ENCODE measurements at places on chromosomes 3 and 15. TPM values are rescaled to one million over a fixed set of nuclear protein-coding genes. Genes with fewer than 3 reads are reported as not detected.
A peak's percentile ranks its signal among the peaks of the same experiment; 100 is the strongest.

ERICH6 gene
- not detected for total RNA-seq

P2RY1 gene
- 1.2 TPM for total RNA-seq

PLA2G4D gene
- not detected for total RNA-seq

EPHB1 gene
- total RNA-seq = 2.1 TPM

INSYN1 gene
- total RNA-seq = 0.05 TPM

- H3K4me1 ChIP-seq = no peaks in the 10 kb centered on the region
- no peaks in the 10 kb centered on the region for H3K36me3 ChIP-seq
- no peak overlapping the region for H3K27ac ChIP-seq
- H3K27me3 ChIP-seq = no peaks in the 10 kb centered on the region
These were observed 33.4 kb downstream of the OSBPL10 start for GRCh38 chr3:31947671-31948091.

- H3K4me3 ChIP-seq = no peak overlapping the region
- no peaks in the 10 kb centered on the region for H3K36me3 ChIP-seq
- DNase-seq = peak; percentile 43
- H3K4me1 ChIP-seq = no peaks in the 10 kb centered on the region
These were observed 11.3 kb upstream of the RPL39L start for GRCh38 chr3:187150599-187150998.

DNA sequence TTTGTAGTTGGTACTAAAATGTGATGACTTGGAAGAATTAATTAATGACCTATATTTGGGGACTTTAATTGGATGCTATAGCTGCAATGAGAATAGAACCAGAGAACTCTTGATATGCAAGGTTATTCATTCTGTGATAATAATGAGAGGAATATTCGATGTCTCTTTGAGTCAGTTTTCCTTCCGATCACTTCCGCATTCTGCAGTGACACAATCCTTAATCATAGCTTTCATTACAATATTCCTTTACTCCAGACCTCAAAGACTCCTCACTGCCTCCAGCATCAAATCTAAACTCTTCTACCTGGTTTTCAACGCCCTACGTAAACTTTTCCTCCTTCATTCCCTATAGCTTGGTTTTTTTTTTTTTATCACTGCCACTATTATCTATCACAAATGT is 21.6 kb downstream of the B3GNT5 start:
- H3K27me3 ChIP-seq = no peaks in the 10 kb centered on the region
- H3K27ac ChIP-seq = no peak overlapping the region
- peaks cover 10% of the 10 kb centered on the region for H3K36me3 ChIP-seq
- no peak for DNase-seq

GRCh38 chr3:117519776-117520175 is 810.2 kb downstream of the TUSC7 start:
- H3K4me3 ChIP-seq = no peak overlapping the region
- H3K36me3 ChIP-seq = no peaks in the 10 kb centered on the region
- 0 out of 2 replicates have a peak, but pooled peaks cover 2% of the 10 kb centered on the region for H3K4me1 ChIP-seq
- no peak overlapping the region for H3K27ac ChIP-seq
- 0 out of 2 replicates have a peak, but pooled peaks cover 6% of the 10 kb centered on the region for H3K27me3 ChIP-seq
- DNase-seq = no peak

DNA sequence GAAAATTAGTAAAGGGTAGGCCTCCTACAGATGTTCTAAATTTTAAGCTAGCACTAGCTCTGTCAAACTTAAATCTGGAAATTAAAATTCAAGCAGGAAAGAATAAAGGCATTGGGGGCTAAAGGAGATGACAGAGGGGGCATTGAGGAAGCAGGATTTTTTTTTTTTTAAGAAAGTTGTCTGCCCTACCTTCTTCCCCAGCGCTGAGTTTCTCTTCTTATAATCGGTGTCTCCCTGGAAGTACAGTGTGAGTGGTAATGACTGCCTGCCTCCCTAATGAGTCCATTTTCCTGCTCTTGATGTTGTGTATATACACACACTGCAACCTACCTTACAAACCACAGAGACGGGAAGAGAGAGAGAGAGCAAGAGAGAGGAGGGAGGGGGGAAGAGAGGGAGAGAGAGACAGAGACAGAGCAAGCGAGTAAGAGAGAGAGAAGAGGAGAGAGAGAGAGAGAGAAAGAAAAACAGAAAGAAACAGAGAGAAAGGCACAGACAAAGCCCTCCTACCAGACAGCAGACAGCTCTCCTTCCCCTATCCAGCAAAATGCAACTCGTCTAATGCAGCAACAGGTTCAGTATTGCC is 47.0 kb downstream of the ZBTB20 start:
- peak overlapping the region; percentile 46 for H3K27ac ChIP-seq
- DNase-seq = peak; percentile 81
- H3K36me3 ChIP-seq = no peaks in the 10 kb centered on the region
- H3K27me3 ChIP-seq = no peaks in the 10 kb centered on the region
- peaks cover 4% of the 10 kb centered on the region for H3K4me1 ChIP-seq

DNA sequence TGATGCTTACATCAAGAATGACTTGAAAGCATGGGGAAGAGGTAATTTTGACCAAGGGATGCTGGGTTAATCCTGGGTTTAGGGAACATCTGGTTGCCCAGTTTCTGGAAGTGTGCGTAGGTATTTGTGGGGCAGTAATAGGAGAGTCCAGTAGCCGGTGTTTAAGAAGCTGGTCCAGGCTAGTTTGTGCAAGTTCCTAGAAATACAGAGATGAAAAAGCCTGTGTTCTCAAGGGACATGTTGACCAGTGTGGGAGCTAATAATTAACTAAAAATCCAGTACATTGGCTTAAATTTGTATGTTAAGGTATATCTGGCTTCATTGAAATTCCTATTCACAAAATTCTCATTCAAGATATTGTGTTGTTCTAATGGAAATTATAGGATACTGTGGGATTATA is 51.2 kb downstream of the UBE2E2 start:
- H3K4me1 ChIP-seq = no peaks in the 10 kb centered on the region
- H3K4me3 ChIP-seq = no peak overlapping the region
- DNase-seq = no peak
- H3K27me3 ChIP-seq = no peaks in the 10 kb centered on the region
- no peaks in the 10 kb centered on the region for H3K36me3 ChIP-seq

DNA sequence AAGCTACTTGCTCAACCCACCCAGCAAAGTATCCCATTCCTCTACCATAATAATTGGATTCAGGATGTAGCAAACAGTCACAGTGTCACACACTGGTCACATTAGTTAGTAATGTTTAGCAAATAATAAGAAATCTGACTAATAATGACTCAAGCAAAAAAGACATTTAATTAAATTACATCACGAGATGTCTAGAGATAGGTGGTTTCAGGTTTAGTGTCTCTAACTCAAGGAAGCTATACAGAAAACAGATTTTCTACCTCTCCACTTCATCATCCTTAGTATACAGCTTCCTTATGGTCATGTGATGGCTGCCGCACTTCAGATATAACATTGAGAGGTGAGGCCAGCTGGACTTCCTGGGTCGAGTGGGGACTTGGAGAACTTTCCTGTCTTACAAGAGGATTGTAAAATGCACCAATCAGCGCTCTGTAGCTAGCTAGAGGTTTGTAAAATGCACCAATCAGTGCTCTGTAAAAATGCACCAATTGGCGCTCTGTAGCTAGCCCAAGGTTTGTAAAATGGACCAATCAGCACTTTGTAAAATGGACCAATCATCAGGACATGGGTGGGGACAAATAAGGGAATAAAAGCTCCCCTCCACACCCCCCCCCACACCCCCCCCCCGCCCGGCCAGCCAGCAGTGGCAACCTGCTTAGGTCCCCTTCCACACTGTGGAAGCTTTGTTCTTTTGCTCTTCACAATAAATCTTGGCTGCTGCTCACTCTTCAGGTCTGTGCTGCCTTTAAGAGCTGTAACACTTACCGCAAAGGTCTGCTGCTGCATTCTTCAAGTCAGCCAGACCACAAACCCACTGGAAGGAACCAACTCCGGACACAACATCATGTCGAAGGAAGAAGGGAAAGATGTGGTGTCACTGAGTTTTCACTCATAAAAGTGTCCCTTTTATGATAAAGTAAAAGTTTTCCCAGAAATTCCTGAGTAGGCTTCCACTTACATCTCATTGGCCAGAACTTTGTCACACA is 24.9 kb upstream of the ARPIN start:
- no peaks in the 10 kb centered on the region for H3K36me3 ChIP-seq
- no peaks in the 10 kb centered on the region for H3K4me1 ChIP-seq
- H3K4me3 ChIP-seq = no peak overlapping the region
- no peak for DNase-seq

GRCh38 chr3:170866499-170866898 is 3.5 kb downstream of the RPL22L1 start:
- DNase-seq = no peak
- H3K4me3 ChIP-seq = no peak overlapping the region
- peaks cover 5% of the 10 kb centered on the region for H3K4me1 ChIP-seq
- H3K27ac ChIP-seq = no peak overlapping the region
- peaks cover 39% of the 10 kb centered on the region for H3K36me3 ChIP-seq
- no peaks in the 10 kb centered on the region for H3K27me3 ChIP-seq

DNA sequence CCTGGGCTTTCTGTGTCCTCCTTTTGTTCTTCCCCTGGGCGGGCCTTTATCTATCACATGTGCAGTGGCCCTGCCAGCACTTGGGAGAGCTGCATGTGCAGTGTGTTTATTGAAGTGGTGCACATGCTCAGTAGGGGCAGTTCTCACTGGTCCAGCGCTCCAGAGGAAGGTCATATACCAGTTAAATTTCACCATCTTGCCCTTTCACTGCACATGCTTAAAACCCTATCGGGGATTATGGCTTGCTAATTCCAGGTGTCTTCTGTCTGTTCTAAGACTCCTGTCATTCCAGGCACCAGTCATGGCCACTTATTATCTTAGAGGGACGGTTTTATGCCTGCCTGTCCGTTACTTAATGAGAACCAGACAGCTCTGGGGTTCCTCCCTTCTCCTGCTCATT is 52.2 kb downstream of the ROPN1B start:
- H3K4me1 ChIP-seq = no peaks in the 10 kb centered on the region
- no peaks in the 10 kb centered on the region for H3K36me3 ChIP-seq
- H3K27ac ChIP-seq = no peak overlapping the region
- no peak overlapping the region for H3K4me3 ChIP-seq

GRCh38 chr3:138463724-138464490 is 29.5 kb downstream of the ESYT3 start:
- H3K4me1 ChIP-seq = peaks cover 58% of the 10 kb centered on the region
- H3K36me3 ChIP-seq = no peaks in the 10 kb centered on the region
- peak overlapping the region; percentile 7 for H3K27ac ChIP-seq
- DNase-seq = peak; percentile 81
- no peaks in the 10 kb centered on the region for H3K27me3 ChIP-seq
- H3K4me3 ChIP-seq = no peak overlapping the region

GRCh38 chr3:185757176-185757575 is 67.7 kb downstream of the IGF2BP2 start:
- no peak overlapping the region for H3K27ac ChIP-seq
- H3K27me3 ChIP-seq = no peaks in the 10 kb centered on the region
- DNase-seq = no peak
- no peak overlapping the region for H3K4me3 ChIP-seq
- H3K36me3 ChIP-seq = 0 out of 2 replicates have a peak, but pooled peaks cover 8% of the 10 kb centered on the region

DNA sequence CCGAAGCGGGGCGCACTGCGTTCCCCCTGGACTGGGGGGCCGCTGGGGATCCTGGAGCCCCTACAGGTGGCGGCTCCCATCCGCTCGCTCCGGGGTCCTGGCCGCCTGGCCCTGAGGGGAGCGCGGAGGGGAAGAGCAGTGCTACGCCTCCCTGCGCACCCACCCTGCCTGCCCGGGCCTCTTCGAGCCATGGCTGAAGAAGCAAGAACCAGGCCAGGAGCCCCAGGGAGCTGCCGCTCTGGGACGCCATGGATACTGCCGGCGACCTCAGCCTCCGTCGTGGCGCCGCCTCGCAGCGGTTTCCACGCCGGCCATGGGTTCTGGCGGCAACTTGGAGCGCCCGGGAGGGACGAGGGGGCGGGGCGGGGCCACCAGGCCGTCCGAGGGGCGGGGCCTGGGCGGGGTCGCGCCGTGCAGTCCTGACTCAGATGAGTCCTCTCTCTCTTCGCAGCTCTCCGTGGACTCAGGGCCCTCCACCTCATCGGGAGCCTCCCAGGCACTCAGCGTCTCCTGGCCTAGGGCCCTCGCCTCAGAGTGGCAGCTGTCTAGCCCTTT is 50.9 kb downstream of the MYL3 start:
- H3K27me3 ChIP-seq = no peaks in the 10 kb centered on the region
- peak; percentile 26 for DNase-seq
- no peaks in the 10 kb centered on the region for H3K36me3 ChIP-seq
- no peak overlapping the region for H3K4me3 ChIP-seq
- no peaks in the 10 kb centered on the region for H3K4me1 ChIP-seq

DNA sequence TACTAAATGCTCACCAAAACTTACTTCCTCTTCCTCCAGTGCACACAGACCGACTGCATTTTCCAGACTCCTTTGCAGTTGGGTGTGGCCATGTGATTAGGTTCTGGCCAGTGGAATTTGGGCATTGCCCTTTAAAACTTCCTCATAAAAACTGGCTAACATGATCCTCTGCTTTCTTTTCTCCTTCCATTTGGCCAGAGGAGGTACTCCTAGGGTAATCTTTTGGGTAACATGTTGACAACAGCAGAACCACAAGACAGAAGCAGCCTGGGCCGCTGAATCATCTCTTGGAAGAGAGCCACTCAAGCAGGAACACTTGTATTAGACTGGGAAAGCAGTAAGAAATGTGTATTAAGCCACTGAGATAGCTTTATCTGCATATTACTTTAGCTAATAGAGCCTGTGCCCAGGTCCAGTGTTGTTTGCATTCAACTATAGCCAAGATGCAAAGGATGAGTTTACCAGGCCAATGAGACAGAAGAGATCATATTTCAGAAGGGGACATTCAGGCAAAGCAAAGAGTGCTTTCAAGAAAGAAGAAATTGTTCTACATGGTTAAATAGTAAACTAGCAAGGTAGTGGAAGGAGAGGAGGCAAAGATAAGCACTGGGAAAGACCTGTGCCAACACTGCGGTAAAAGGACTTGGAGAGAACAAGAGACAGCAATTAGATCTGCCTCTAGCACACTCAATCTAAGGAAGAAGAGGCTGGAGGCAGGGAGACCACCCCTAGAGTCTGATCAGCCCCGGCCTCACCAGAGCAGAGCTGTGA is 79.8 kb downstream of the PLCH1 start:
- H3K4me1 ChIP-seq = no peaks in the 10 kb centered on the region
- no peak overlapping the region for H3K27ac ChIP-seq
- peak; percentile 3 for DNase-seq
- H3K27me3 ChIP-seq = no peaks in the 10 kb centered on the region
- no peaks in the 10 kb centered on the region for H3K36me3 ChIP-seq

DNA sequence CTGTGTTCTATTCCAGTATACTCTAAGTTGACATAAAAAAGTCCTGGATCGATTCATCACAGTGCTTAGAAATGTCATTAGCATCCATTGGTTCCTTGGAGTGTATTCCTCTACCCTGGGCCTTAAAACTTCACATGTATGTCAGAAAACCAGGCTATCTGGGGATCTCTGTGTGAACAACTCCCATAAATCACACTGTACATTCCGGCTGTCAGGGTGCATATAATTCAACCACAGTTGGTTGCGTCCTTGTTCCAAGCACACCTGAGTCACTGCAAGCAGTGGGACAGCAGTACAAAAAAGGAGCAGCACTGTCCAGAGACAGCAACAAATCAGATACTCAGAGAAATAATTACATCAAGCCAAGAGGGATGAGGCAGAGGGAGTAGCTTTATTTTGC is 52.4 kb downstream of the PDZRN3 start:
- no peak overlapping the region for H3K27ac ChIP-seq
- no peaks in the 10 kb centered on the region for H3K4me1 ChIP-seq
- DNase-seq = no peak
- H3K4me3 ChIP-seq = no peak overlapping the region
- H3K36me3 ChIP-seq = no peaks in the 10 kb centered on the region

Data from SJCRH30 (cell line).